ENCODE measurements at places on chromosomes 6 and 20. TPM values are rescaled to one million over a fixed set of nuclear protein-coding genes. Genes with fewer than 3 reads are reported as not detected.

Gene DEFB132
- not detected for polyA plus RNA-seq

DNA sequence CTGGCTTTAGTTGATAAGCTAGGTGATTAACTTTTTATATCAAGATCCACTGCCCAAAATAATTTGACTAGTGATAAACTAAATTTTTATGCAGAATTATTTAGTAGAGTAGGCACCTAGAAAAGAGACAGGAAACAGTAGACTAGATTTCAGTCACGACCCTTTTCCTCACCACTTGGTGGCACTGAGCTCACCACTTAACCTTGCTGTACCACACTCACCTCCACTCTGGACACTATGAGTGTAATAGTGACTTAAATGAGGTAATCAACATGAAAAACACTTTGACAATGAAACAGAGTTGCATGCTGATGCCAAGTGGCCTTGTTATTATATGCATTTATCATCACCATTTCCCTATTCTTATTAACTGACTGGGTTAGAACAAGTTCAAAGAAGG is 730.4 kb downstream of the KIF16B start:
- no peak for DNase-seq

Gene NRSN1
- 0.78 TPM for polyA plus RNA-seq

Gene ADISSP
- 28.4 TPM for polyA plus RNA-seq
